CD14-positive monocyte (primary cell): ENCODE measurements at places on chromosomes 5 and 9.

- no peak for DNase-seq
Observed at GRCh38 chr5:76333571-76333970, 69.5 kb upstream of the IQGAP2 start.

DNA sequence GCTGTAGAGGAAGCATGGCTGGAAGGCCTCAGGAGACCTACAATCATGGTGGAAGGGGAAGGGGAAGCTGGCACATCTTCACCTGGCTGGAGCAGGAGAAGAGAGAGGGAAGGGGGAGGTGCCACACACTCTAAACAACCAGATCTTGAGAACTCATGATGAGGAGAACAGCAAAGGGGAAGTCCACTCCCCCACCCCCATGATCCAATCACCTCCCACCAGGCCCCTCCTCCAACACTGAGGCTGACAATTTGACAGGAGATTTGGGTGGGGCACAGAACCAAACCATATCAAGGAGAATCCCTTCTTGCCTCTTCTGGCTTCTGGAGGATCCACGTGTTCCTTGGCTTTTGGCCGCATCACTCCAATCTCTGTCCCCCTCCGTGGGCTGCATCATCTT, 13.1 kb upstream of the CMBL start:
- no peak for DNase-seq

- peak; percentile 1 for DNase-seq
Observed at GRCh38 chr5:179454356-179454755, 96.0 kb upstream of the RUFY1 start.

DNA sequence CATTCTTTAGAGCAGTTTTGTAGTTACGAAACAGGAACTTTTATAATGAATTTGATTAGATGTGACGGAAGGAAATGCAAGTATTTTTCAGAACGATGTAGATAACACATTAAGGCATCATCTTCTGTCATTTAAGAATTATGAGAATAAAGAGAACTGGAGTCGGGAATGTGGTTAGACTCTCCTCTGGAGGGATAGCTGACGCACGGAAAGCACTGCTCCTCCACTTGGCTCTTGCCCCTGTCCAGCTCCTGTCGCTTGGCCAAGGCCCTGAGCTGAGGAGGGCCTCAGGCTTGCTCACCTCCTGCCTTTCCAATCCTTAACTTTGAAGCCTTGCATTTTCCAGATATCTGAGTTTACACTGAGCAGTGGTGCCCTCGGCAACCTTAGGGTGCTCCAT, 60.5 kb downstream of the MAP1B start:
- no peak for DNase-seq

GRCh38 chr9:127530206-127530941, 79.1 kb downstream of the LRSAM1 start:
- DNase-seq: no peak
